Activated CD4-positive, alpha-beta T cell treated with anti-CD3 and anti-CD28 coated beads, Interleukin-2, amount 10 ng/mL, durations not matched to agents 7 days and 5 days (primary cell): ENCODE measurements at places on chromosomes 12 and 14. TPM values are rescaled to one million over a fixed set of nuclear protein-coding genes. Genes with fewer than 3 reads are reported as not detected.

- DNase-seq = no peak
Observed at GRCh38 chr14:84937449-84937848, 592.5 kb upstream of the FLRT2 start.

DNA sequence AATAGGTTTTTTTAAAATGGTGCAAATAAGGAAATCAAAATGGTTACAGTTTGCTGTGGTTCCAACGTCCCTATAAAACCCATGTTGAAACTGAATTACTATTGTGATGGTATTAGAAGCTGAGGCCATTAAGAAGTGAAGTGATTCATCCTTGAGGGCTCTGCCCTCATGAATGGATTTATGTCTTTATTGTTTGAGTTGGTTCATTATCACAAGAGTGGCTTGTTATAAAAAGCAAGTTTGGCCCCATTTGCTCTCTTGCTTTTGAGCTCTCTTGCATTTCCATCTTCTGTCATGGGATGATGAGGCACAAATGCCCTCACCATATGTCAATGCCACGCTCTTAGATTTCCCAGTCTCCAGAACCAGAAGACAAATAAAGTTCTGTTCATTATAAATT is 62.3 kb downstream of the PRKD1 start:
- DNase-seq = no peak

TMEM30B gene
- total RNA-seq = 0.42 TPM

- no peak for DNase-seq
Observed at GRCh38 chr12:45794422-45794821, 64.9 kb downstream of the ARID2 start.

PAN2 gene
- total RNA-seq = 76.9 TPM

- peak; percentile 34 for DNase-seq
Observed at GRCh38 chr12:916240-916639, 33.3 kb downstream of the RAD52 start.

TXNDC16 gene
- 10.5 TPM for total RNA-seq

- DNase-seq = no peak
Observed at GRCh38 chr12:6965714-6966113, 4.8 kb downstream of the PHB2 start.

DNA sequence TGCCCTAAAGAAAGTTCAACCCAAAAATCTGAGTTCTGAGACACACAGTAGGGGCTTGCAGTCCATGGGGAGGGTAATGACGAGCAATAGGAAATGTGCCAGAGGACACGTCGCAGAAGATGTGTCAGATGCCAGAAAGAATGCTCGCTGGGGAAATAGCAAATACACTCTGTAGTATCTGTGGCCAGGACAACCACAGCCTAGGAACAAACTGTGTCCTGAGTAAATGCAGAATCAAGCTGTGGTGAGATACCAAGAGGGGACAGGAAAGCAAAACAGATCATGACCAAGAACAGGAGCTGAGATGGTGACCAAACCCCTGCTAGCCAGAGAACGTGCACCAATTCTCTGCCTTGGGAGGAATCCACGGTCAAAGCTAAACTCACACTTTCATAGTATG is 9.1 kb downstream of the CRACR2A start:
- DNase-seq = no peak

MOK gene
- total RNA-seq = 0.96 TPM

DNA sequence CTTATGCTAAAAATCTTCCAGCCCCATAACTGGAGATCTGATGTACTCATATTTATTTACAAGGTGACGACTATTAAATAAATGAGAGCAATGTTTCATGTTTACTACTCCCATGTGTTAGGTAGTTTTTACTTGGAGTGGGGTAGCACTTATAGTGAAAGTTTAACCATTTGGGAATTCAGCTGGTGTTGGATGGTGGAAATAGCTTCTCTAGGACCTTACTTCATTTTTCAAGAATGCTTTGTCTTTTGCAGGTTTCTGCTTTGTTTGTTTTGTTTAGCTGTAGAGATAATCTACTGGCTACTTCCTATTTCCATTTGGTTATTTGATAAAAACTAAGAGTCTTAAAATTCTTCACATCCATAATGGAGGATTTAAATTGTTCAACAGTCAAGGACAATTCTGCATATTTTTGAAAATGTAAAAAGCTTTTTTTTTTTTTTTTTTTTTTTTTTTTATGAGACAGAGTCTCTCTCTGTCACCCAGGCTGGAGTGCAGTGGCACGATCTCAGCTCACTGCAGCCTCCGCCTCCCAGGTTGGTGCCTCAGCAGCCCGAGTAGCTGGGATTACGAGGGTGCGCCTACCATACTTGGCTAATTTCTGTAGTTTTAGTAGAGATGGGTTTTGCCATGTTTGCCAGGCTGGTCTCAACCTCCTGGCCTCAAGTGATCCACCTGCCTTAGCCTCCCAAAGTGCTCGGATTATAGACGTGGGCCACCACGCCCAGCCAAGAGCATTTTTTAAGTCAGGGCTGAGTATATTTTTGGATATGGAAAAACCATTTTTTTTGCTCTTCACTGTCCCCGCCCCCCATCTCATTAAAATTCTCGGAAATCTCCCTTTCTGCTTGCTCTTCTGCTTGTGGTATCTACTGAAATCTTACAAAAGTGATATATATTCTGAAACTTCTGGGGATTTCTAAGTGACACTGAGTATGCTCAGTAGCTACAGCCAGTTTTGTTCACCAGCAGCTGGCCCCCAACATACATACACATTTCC is 1.4 kb upstream of the ABCD2 start:
- peak; percentile 47 for DNase-seq

DNA sequence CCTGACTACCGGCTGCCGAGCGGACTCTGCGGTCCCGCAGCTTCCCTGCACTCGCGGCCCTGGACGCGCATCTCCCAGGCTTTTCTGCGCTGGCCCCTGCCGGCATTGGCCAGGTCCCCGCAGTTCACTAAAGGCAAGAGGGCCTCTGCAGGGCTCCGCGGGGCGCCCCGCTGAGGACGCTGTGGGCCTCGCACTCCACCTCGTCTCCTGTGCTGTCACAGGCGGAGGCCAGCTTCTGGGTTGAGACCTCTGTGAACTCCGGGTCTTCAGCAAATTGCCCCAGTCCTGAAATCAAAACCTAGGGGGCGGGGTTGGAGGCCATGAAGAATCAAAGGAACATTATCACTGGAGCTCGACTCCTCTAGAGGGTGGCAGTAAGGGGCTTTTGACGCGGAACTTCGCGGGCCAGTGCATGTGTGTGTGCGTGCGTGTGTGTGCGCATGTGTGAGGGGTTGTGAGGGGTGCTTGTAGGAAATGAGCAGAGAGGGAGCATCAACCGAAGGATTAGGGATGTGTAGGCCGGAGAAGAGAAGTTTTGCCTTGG is 68.5 kb upstream of the CAPRIN2 start:
- peak; percentile 20 for DNase-seq
